ENCODE measurements at places on chromosomes 11 and 22. TPM values are rescaled to one million over a fixed set of nuclear protein-coding genes. Genes with fewer than 3 reads are reported as not detected.

The RAB39A gene
- total RNA-seq, result not detected

The FOLR3 gene
- total RNA-seq, result not detected

The OR51B5 gene
- total RNA-seq, result not detected

The MYBPC3 gene
- total RNA-seq, result not detected

The LRRC4C gene
- total RNA-seq, result not detected

The PLAAT2 gene
- total RNA-seq, result not detected

The SMC1B gene
- total RNA-seq, result not detected

The OR5A1 gene
- total RNA-seq, result not detected

The HEPN1 gene
- not detected for total RNA-seq

The F2 gene
- not detected for total RNA-seq

The CABP7 gene
- not detected for total RNA-seq

The OR52N4 gene
- total RNA-seq, result not detected

The CALCA gene
- total RNA-seq, result not detected

The ACR gene
- total RNA-seq, result 0.16 TPM

The MMP8 gene
- 2.3 TPM for total RNA-seq

The OR5P2 gene
- total RNA-seq, result not detected

The ROBO4 gene
- total RNA-seq, result 1.1 TPM

The CBLIF gene
- total RNA-seq, result not detected

The P2RX3 gene
- total RNA-seq, result not detected

The CHRNA10 gene
- 0.85 TPM for total RNA-seq

The SLC1A2 gene
- 8.6 TPM for total RNA-seq

The KRTAP5-1 gene
- total RNA-seq, result not detected

The SHISAL1 gene
- 2.1 TPM for total RNA-seq

The SLC22A6 gene
- total RNA-seq, result not detected

The POU2AF2 gene
- total RNA-seq, result not detected

The SCARF2 gene
- 40.1 TPM for total RNA-seq

The OR56B1 gene
- 0.12 TPM for total RNA-seq

The MS4A7 gene
- not detected for total RNA-seq

The HEPHL1 gene
- not detected for total RNA-seq

The MUC6 gene
- total RNA-seq, result not detected

The RFPL2 gene
- not detected for total RNA-seq

The ESAM gene
- total RNA-seq, result not detected

The C11orf52 gene
- 0.49 TPM for total RNA-seq

The OR52E8 gene
- not detected for total RNA-seq

The KRTAP5-2 gene
- total RNA-seq, result not detected

The PKNOX2 gene
- total RNA-seq, result not detected

The CCDC116 gene
- 0.61 TPM for total RNA-seq

The TTC12 gene
- 5.1 TPM for total RNA-seq
